Activated CD8-positive, alpha-beta memory T cell treated with anti-CD3 and anti-CD28 coated beads for 4 hours (primary cell): ENCODE measurements at places on chromosomes 7 and 10.

DNA sequence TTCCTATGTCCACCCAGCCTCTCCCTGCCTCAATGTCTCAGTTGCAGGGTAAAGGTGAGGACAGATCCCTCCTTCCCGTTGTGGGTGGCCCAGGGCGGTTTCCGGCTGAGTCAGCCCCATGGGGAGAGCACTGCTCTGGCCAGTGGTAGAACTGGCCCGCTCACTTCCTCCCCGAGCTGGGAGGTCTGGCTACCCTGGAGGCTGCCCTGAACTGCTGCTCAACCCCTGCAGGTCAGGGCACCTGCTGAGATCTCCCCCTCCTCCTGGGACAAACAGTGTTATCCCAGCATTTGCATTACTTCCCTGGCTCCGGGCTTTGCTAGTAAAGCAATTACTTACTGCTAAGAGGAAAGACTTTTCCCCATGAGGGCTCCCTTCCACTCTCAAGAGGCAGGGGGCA lies 21.4 kb upstream of the IMPDH1 start:
- no peak for DNase-seq

GRCh38 chr7:82164813-82165212 lies 278.8 kb downstream of the CACNA2D1 start:
- no peak for DNase-seq

DNA sequence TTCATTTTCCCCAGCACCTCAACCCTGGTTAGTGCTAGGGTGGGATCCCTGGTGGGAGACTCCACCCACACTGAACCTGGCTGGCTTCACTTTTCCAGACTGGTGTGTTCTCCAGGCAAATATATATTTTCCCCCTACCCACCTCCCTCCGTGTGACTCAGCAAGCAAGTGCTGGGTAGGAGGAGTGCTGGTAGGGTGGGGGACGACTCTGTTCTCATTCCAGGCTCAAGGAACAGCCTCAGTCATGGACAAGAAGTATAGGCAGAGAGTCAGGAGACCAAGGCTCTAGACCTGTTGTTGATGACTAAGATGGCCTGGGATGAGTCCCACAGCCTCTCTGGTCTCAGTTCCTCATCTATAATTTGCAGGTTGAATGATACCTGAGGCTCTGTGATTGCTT lies 328.1 kb downstream of the KCNMA1 start:
- no peak for DNase-seq

- DNase-seq: no peak
Observed at GRCh38 chr7:84105586-84105985, 89.0 kb downstream of the SEMA3A start.

- DNase-seq: no peak
Observed at GRCh38 chr10:29877793-29878491, 181.4 kb downstream of the JCAD start.

DNA sequence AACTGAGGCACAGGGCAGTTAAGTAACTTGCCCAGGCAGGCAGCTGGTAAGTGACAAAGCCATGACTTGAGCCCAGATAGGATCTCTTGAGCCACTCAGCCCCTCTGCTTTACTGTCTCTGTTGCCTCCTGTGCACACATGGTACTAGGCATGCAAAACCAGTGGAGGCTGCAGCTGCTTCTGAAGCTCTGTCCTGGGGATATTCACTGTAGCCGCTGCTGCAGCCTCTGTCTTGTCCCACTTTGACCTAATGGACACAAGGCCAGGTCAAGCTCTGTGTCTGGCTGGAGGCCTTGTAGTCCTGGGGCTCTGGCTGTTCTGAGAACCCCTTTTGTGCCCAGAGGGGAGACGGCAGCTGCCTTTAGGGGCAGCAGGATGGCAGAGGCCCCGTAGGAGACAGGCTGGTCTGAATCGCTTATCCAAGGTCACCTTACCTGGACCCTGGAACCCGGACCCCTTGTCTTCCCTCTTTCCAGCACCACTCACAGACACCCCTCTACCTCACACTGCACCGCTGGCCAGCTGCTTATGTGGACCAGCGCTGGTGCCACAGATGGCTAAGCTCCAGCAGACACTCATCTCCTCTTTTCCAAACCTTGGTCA lies 57.6 kb downstream of the TSPAN15 start:
- no peak for DNase-seq
